Right hindlimb (tissue), 1 donor: ENCODE measurements at places on chromosomes 7 and 10.

DNA sequence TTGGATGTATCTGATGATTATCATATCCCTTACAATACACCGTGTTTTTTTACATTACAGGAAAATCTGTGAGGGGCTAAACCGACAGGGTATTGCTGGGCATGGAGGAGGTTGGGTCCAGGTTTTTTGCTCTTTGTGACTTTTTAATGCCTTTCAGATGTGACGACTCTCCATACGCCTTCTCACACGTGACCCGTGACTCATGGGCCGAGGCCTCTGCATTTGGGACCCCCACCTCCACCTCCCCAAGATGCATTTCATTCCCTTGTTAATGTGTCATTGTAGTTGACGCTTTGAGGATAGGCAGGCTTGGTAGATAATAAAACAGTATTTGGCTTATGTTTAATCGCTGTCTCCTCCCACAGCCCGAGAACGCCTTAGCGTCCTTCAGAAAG, 95.3 kb downstream of the CUX1 start:
- DNase-seq = no peak

DNA sequence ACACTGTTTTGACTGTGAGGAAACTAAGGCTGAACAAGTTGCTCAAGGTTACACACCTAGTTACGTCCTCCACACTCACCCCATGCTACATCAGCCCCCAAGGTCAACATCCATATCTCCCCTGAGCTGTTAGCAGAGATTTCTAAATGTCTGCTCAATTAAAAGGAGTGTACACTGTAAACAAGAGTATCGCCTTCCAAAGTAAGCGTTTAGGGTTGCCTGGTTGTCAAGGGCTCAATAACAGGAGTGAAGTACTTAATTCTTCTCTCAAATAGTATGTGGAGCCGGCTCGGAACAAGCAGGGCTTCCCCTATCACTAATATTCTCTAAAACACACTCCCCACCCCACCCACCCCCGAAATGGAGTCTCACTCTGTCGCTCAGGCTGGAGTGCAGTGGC, 412.8 kb upstream of the GALNT17 start:
- no peak for DNase-seq

- DNase-seq = no peak
These were observed 26.1 kb downstream of the KLRG2 start for GRCh38 chr7:139457153-139457946.

DNA sequence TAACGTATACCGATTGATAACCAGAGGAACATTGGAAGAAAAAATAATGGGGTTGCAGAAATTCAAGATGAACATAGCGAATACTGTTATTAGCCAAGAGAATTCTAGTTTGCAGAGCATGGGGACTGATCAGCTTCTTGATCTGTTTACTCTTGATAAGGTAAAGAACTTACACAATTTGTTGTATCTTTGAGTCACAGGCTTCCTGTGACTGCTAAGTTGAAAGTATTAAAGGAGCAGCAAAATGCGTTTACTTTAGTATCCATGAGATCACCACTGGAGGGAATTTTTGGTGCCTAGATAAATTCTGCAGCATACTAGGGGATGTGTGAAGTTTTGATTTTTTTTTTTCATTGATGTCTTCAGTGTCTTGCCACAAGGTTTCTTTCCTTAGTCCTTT, 103.6 kb downstream of the BTAF1 start:
- DNase-seq = no peak

GRCh38 chr10:92150823-92151222, 140.1 kb downstream of the CPEB3 start:
- DNase-seq = no peak

DNA sequence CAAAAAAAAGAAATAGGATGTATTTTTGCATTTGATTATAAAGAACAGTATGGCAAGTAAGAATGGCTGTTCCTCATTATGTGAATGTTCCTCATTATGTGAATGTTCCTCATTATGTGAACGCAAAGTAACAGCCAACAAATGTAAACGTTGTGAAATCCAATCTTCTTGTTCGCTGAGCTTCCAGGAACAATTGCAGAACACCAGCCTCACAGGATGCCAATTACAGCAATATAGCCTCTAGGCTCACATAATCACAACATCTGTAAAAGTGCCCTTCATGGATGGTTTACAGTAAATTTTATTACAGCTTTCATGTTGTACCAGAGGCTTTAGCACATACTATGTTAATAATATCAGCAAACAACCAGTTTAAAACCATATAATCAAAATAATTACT, 71.6 kb downstream of the THSD7A start:
- DNase-seq = no peak

DNA sequence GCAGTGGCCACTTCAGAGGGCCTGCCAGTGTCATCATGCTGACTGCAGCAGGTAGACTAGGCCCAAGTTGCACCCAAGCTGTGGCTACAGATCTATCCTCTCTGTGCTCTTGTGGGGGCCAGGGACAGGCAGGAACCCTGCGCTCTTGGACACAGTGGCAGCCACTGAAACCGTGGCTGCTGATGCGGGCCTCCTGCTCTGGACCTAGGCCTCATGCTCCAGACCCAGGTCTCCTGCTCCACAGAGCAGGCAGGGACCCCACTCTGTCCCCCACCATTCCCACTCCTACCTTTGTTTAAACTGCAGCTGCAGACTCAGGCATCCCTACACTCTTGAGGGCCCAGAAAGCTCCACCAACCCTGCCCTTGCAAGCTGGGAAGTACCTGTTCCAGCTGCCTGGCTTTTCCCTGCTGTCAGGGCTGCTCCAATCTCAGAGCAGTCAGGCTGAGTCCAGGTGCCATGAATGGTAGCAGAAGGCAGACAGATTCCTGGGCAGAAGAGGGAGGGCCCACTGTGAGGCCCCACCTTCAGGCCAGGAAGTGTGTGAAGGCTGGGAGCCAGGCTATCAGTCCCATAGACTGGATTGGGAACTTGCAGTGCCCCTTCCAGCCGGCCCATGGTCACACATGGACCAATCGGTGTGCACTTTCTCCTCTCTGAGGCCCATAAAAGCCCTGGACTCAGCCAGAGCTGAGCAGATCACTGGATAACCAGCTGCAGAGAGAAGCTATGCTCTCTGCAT, 634.0 kb upstream of the SEMA3D start:
- no peak for DNase-seq

GRCh38 chr10:3902809-3903410, 117.9 kb upstream of the KLF6 start:
- no peak for DNase-seq

- no peak for DNase-seq
These were observed 27.9 kb upstream of the SH2B2 start for GRCh38 chr7:102258749-102259107.
